RPMI7951 (cell line): ENCODE measurements at places on chromosomes 11 and 22. TPM values are rescaled to one million over a fixed set of nuclear protein-coding genes. Genes with fewer than 3 reads are reported as not detected.

SLC37A4 gene
- total RNA-seq, result 18.6 and 19.7 TPM in 2 replicates

GRCh38 chr11:13184295-13184794 lies 93.2 kb upstream of the BMAL1 start:
- DNase-seq, result no peak

DNA sequence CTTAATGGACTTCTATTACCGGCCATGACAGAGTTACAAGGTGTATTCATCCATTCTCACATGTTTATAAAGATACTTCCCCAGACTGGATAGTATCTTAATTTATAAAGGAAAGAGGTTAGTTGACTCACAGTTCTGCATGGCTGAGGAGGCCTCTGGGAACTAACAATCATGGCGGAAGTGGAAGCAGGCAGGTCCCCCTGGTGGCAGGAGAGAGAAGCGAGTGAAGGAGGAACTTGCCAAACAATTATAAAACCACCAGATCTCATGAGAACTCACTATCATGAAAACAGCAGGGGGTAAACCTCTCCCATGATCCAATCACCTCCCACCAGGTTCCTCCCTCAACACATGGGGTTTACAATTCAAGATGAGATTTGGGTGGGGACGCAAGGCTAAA lies 170.0 kb upstream of the PDGFD start:
- DNase-seq, result no peak

GRCh38 chr22:24989541-24989951 lies 37.0 kb downstream of the KIAA1671 start:
- DNase-seq, result peak; percentile 35

- DNase-seq, result no peak
Measured at GRCh38 chr11:12179019-12179418, 68.6 kb downstream of the MICAL2 start.
